ENCODE measurements at places on chromosomes 12 and 14.

- DNase-seq = no peak
Measured at GRCh38 chr14:99556134-99556791, 47.7 kb downstream of the CCDC85C start.

GRCh38 chr12:101697197-101697929, at the start of gene CHPT1:
Gene CHPT1, plus strand, starts transcription at chr12:101697640. Its CDS starts 222 bp downstream, at chr12:101697862.
- no peak for DNase-seq

GRCh38 chr12:25249931-25250738, 594 bp downstream of the KRAS start:
- DNase-seq = peak; percentile 43

DNA sequence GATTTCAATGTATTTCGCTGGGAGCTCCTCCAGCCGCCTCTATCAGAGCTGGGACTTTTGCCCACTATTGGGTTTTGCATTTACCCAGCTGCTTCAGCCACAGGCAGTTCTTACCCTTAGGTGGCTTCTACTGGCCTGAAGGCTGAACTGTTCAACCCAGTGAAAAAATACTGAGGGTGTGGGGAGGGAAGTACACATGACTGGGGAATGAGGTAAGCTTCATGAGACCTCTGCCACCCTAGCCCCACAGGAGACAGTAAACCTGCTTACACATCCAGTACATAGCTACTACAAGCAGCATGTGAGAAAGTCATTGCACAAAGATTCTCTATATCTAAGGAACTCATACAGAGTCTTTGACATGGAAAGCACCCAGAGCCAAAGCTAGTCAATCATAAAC, 411.1 kb downstream of the SYT1 start:
- DNase-seq = no peak

DNA sequence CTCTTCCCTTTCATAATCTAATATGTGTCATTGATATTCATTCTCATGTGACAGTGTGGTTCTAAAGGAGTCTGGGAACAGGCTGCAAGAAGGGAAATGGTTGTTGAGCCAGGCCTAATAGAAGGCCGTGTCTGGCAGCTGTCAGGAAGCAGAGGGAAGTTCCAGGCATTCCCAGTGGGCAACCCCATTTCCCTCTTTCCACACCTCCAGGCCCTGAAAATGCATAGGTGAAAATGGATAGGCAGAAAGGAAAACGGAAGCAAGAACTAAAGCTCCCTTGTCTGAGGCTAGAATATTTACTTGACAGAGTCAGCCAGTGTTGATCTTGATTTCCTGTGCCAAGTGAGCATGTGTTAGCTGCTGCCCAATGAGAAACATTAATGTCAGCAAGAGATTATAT, 97.7 kb downstream of the PPM1A start:
- peak; percentile 15 for DNase-seq

- no peak for DNase-seq
Measured at GRCh38 chr14:106021832-106022231, 495.4 kb downstream of the TMEM121 start.
